Activated CD4-positive, alpha-beta T cell treated with anti-CD3 and anti-CD28 coated beads for 36 hours (primary cell): ENCODE measurements at places on chromosomes 16 and 17. TPM values are rescaled to one million over a fixed set of nuclear protein-coding genes. Genes with fewer than 3 reads are reported as not detected.
A peak's percentile ranks its signal among the peaks of the same experiment; 100 is the strongest.

GRCh38 chr16:74667255-74667700 is 601 bp upstream of the RFWD3 start:
- DNase-seq = peak; percentile 58

DNA sequence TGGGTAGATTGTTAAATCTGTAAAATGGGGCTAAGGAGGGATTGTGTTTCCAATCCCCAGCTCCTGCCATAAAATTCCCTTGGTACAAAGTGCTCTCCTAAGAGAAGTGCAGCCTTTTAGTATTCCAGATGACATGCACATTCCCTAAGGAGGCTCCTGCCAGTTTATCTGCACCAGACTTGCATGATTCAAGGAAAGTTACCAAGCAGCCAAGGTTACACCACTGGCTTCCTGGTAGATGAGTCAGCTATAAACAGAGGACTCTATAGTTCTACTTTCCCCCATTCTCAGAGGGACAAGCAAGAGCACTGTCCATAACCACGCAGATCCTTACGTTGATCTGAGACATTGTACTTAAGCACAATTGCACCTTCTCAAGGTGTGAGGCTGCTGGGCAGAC is 1.9 kb downstream of the CALB2 start:
- DNase-seq = no peak

- DNase-seq = no peak
These were observed 31.2 kb upstream of the HAPSTR1 start for GRCh38 chr16:9060225-9060624.

GRCh38 chr17:70820276-70820675 is 650.9 kb downstream of the KCNJ2 start:
- no peak for DNase-seq

- no peak for DNase-seq
These were observed 2.3 kb upstream of the KCNJ16 start for GRCh38 chr17:70072546-70073309.

DNA sequence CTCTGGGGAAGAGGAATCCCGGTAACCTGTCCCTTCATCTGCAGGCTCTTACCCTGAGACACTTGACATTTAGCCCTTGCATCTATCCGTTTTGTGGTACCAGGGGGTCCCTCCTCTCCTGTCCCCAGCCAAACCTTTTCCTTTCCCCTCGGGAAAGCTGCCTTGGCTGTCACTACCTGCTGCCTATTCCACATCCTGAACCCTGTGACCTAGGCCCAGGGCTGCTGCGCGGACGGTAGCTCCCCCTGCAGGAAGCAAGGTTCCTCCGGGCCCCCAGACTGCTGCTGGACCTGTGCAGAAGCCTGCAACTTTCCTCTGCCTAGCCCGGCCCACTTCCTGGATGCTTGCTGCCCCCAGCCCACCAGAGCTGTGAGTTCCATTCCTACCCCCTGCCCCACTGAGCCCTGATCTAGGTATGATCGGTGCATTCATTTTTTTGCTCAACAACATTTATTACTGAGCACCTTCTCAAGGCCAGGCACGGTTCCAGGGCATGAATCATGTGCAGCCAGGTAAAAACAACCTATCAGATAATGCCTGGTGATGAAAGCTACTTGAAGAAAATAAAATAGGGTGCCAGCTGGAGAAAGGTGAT is 10.5 kb upstream of the ALDOA start:
- peak; percentile 78 for DNase-seq

DNA sequence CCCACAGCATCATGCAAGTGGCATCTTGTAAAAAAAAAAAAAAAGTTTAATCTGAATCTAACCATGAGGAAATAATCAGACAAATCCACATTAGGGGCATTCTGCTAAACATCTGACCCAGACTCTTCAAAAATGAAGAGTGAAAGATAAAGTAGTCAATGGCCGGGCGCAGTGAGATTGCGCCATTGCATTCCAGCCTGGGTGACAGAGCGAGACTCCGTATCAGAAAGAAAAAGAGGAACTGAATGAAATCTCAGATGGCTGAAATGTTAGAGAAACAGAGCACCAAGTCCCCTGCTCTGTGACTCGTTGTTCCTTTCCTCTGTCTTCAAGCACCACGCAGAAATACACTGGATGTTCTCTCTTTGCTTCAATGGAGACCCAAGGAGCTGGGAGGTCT is 12.7 kb upstream of the RNF135 start:
- no peak for DNase-seq

- DNase-seq = no peak
These were observed 342.7 kb upstream of the TNRC6C start for GRCh38 chr17:77615703-77616253.

GRCh38 chr17:77476498-77476897 is 335.7 kb downstream of the SEC14L1 start:
- DNase-seq = no peak

GRCh38 chr16:54239456-54239855 is 47.1 kb downstream of the IRX3 start:
- no peak for DNase-seq

DNA sequence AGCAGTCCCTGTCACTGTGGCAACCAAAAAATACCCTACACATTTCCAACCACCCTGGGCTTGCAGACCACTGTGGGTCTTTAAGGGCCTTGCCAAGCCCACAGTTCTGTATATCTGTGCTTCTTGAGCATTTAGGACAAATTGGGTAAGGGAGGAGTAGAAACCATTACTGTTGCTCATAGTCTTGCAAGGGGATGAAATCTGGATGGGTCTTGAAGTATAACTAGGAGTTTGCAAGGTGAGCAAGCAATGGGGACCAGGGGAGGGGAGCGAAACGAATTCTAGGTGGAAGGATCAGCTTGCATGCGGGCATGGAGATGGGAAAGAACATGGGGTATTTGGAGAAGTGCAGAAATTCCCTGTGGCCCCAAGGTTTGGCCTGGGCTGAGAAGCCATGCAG is 202.9 kb downstream of the RAB11FIP4 start:
- DNase-seq = no peak

DNA sequence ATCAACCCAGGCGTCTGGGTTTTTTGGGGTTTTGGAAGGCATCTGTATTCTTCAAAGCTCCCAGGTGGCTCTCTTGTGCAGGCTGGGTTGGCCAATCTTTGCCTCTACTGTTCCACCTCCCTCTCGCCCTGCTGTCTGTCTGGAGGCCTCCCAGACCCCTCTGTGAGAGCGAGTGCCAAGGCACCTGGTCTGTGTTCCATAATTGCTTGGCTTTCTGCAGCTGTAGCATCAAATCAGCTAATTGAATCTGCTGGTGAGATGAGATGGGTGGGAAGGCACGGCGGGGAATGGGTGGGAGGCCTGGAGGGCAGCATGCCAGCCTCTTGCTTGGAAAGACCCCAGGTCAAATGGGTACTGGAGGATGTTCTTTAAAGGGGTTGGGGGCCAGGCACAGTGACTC is 52.5 kb upstream of the CLEC19A start:
- DNase-seq = no peak

DNA sequence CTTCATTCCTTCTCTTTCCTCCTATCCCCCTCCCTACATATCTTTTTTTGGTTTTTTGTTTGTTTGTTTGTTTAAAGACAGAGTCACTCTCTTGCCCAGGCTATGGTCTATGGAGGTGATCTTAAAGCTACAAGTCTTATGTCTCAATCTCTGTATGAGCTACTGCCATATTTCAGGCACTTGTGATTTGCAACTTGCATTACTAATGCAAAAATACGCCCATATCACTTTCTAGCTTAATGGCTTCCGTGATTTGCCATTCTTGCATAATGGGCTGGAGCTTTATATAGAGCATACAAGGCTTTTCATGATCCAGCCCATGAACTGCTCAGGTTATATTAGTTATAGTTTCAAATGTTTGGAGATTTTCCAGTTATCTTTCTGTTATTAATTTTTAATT is 7.5 kb downstream of the CFAP97D1 start:
- no peak for DNase-seq

DNA sequence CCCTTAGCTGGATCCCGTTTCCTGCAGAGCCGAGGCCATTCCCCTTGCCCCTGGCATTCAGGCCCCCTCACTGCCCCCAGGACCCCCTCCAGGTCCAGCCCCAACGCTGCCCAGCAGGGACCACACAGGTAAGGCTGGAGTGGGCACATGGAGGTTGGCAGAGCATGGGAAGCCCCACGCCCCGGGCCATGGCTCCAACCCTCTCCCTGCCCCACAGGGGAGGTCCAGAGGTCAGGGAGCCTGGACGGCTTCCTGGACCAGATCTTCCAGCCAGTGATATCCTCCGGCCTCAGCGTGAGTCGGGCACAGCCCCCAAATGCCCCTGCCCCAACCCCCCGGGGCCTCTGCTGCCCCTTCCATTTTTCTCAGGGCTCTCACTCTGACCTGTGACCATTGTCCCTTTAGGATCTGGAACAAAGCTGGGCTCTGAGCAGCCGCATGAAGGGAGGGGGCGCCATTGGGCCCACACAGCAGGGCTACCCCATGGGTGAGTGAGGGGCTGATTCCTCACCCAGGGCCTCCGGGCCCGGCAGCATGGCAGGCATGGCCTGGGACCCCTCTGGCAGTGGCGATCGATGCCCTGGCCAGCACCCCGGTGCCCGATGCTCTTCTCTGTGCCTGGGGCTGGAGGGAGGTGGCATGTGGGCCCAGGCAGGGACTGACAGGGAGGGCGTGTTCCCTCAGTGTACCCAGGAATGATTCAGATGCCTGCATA is 18.5 kb upstream of the SMIM5 start:
- DNase-seq = no peak

GRCh38 chr17:50018909-50019308 is 23.9 kb upstream of the DLX3 start:
- DNase-seq = no peak

GRCh38 chr17:60164697-60165096 is 14.9 kb downstream of the CA4 start:
- DNase-seq = no peak

DNA sequence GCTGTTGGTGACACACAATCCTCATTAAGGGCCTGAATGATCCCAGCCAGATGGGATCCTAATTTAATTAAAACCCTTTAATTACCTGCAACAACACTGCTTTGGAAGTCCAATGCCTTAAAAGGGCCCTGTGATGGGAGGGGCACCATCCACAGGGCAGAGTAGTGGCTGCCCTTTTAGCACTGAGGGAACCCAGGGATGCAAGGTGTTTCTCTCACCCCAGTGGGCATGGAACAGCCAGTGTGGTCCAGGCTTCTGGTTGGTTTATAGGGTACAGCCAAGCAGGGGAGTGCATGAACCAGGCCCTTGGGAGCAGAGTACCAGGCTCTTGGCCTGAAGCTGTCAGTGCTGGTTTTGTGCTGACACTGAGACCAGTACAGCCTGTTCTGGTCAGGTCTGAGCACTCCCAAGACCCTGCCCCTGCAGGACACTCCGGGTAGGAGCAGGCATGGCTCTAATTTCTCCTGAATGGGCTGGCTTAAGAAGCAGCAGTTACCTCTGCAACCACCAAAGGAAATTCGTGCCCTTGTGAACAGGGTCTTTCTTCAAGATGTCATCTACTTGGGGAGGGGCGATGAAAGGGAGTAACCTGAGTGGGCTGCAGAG is 9.9 kb downstream of the NXPH3 start:
- DNase-seq = no peak

- no peak for DNase-seq
These were observed 354.1 kb downstream of the SOX9 start for GRCh38 chr17:72474719-72475477.

GRCh38 chr16:87844809-87845208 is 24.5 kb downstream of the SLC7A5 start:
- DNase-seq = no peak

DNA sequence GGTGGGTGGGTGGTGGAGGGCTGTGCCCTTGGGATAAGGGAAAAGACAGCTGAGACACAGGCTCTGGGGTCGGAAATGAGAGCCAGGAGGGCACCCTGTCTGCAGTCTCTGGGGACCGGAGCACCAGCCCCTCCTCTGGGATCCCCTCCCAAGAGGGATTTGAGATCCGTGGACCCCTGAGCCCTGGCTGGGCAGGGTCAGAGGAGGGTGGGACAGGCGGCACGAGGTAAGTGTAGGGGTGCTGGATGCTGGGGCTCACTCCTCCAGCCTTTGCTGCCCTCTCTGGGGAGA is 425 bp downstream of the SGSH start:
- DNase-seq = no peak

GRCh38 chr16:57284209-57284951 is at the start of gene PLLP:
PLLP (minus strand) TSS chr16:57284672; CDS start chr16:57284540, 132 bp downstream.
- DNase-seq = peak; percentile 53

GRCh38 chr17:76969598-76970172 is 101.5 kb downstream of the MGAT5B start:
- DNase-seq = no peak

- no peak for DNase-seq
These were observed 14.2 kb downstream of the TERF2 start for GRCh38 chr16:69371564-69371963.

DNA sequence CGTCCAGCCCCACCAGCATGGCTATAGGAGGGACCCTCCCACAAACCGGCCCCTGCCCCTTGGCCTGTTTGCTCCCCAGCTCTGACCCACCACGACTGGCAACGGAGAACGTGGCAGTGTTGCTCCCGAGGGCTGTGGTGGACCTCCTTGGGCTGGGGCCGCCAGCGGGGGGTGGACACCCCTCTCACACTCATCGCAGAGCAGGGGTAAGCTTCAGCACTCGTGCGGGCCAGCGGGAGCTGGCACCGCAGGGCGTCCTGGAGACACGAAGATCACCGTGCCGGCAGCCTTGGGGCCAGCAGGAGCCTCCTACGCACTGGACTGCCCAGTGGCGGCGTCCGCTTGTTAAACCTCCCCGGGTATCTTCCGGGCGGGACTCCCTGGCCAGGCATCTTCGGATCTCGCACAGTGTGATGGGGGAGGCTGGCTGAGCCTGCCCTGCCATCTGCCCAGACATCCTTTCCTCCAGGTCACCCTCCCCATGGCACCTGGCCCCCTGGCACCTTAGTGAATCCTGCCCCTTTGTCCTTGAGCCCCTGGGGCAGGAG is 53.5 kb downstream of the ABR start:
- no peak for DNase-seq

DNA sequence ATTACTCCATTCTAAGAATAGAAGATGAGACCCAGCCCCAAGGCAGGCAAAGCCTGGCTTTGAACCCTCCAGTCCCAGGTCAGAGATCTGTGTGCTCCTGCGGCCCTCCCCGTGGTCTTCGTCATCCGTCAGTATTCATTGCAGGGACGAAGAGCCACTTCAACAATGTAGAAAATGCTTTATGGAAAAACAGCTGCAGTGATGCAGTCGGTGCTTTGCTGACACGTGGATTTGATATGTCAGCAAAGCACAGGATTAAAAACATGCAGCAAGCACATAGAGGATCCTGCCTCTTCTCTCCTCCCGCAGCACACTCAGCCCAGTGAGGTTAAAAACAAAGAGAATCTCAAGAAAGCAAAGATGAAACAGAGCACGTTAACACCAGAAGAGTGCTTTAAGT is 117.1 kb upstream of the AXIN2 start:
- DNase-seq = no peak

- peak; percentile 94 for DNase-seq
These were observed 18.9 kb downstream of the MPG start for GRCh38 chr16:96935-97381.

GRCh38 chr17:39139161-39139511 is 12.3 kb downstream of the PLXDC1 start:
- DNase-seq = no peak

- DNase-seq = no peak
These were observed 78.5 kb downstream of the SALL1 start for GRCh38 chr16:51072591-51072990.

GRCh38 chr17:44793885-44794842 is 35.4 kb downstream of the ADAM11 start:
- DNase-seq = no peak

The TBC1D3 gene
- total RNA-seq = not detected

The CHST5 gene
- 0.40 TPM for total RNA-seq

The ENPP7 gene
- total RNA-seq = not detected

The OR1A1 gene
- total RNA-seq = not detected

The CES5A gene
- not detected for total RNA-seq

The SPDYE4 gene
- total RNA-seq = not detected

The CEP112 gene
- 2.8 TPM for total RNA-seq

The KCNH4 gene
- total RNA-seq = 0.53 TPM

The MT3 gene
- 10.6 TPM for total RNA-seq

The HBA1 gene
- total RNA-seq = not detected

The TOM1L2 gene
- 11.3 TPM for total RNA-seq

The TCAP gene
- total RNA-seq = 0.82 TPM
